NCI-H1048 (cell line): ENCODE measurements at places on chromosomes 6 and 20.

DNA sequence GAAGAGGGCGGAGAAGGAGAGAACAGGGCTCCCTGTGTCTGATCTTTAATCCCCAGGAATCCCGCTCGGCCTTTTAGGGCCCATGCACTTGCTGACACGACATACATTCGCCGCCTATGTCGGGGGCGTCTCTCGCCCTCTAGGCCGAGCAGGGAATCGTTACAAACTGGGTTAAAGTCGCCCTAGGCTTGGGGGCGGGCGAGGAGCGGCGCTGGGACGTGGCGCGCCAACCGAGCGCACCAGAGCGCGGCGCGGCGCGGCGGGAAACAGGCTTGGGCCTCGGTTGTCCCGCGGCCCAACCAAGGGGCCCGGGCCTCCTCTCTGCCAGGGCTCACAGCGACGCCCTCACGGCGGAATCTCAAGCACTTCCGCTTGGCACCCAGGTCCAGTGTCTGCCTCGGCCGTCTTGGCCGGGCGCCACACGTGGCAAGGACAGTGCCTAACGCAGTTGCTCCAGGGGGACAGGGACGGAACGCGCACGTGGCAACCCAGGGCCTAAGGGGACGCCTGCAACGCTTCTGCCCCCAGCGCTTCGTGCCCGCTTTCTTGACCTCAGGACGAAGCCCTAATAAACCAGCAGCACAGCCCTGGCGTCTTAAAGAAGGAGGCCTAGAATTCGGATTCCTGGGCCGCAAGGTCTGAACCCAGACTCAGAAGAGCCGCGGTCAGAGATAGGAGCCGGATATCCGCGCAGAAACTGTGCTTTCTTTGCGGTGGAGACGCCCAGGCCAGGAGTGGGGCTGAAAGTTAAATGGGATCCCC, 71.5 kb downstream of the NCR2 start:
- no peak for DNase-seq

DNA sequence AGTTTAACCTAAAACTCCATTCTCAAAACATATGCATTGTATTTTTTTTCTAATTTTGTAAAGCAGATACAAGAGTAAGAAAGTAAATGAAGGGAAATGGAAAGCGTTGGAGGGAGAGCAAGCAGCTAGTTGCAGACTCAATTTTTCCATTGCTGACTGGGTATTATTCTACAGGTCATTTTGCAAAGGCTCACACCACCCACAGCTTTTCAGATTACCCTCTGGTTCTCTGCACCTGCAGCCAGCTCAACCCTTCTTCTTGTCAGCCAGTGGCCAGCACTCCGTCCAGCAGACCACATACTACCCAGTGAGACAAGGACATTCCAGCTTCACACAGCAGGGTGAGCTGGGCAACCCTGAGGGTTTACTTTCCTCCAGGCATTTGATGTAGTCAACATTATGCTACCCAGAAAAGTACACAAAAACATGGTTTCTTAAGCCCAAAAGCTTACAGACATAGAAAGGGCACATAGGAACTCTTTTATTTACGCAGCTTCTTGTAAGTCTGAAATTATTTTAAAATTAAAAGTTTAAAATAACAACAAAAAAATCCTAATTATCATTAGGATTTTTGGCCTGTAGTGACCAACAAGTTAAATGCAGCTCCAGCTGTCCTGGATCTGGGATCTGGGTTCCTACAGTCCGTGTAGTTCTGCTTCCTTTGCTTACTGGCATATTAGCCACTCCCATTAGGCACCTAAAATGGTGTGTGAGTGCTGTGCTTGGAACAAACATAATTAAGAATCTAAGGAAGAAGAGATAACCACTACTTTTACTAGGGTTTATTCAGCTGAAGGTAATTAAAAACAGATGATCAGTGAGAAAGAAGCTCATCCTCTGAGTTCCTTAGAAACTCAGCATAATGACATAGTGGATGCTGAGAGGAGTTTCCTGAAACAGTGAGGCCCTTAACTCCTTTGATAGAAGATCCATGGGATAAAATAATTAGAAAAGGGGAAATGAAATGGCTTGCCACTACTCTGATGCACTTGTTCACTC, 185.3 kb downstream of the PKHD1 start:
- DNase-seq = no peak

GRCh38 chr6:32845384-32845884, 1.6 kb upstream of the PSMB8 start:
- no peak for DNase-seq

DNA sequence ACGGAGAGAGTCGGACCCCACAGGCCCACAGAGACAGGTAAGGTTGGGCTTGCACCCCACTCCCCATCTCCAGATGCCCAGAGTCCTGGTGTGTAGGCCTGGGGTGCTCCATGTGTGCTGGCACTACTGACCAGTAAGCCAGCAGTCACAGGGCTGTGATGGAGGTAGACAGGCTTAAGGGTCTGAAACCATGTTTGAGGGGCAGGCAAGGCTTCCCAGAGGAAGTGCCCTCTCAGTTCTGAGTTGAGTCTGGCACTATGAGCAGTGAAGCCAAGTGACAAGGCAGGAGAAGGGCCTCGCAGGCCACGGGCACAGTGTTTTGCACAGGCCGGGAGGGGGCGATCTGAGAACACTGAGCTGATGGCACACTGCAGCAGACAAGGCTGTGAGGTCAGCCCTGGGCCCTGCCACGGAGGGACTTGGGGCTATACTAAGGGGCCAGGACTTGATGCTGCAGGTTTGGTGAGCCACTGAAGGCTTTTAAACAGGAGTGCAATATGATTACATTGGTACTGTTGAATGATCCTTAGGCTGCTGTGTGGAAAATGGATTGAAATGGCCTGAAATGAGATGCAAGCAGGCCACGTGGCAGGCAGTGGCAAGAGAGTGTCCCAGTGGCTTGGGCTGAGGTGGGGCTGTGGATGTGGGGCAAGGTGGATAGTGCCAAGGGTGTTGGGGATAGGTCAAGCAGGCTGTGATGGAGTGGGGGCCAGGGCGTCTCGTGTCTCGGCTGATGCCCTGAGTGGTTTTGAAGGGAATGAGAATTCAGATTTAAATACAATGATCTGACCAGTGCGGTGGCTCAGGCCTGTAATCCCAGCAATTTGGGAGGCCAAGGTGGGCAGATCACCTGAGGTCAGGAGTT, 20.3 kb downstream of the TTBK1 start:
- DNase-seq = no peak

DNA sequence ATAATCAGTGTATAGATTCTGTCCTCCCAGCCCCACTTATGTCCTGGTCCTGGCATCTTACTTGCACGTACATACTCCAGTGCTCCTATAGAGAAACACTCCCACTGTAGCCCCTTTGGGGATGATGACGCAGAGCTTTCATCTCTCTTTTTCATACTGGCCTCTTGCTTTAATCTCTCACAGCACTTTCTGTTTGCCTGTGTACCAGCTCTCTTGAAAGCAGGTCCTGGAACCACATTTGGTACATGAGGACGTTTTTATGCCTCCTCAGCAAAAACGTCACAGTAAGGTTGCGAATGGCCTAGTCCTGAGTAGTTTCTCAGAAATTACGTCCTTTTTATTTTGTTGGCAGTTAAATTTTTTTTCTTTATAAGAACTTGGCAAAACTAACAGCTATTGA, 10.8 kb downstream of the L3MBTL3 start:
- no peak for DNase-seq

GRCh38 chr20:51573576-51574243, 31.2 kb upstream of the NFATC2 start:
- no peak for DNase-seq

- DNase-seq = no peak
Observed at GRCh38 chr20:43838703-43839060, 76.0 kb upstream of the TOX2 start.

- no peak for DNase-seq
Observed at GRCh38 chr20:24981790-24982189, 10.8 kb downstream of the APMAP start.

GRCh38 chr6:32969685-32970412, 1.5 kb downstream of the BRD2 start:
- peak; percentile 60 for DNase-seq

GRCh38 chr6:99016355-99016754, 68.6 kb upstream of the FBXL4 start:
- no peak for DNase-seq

GRCh38 chr6:26122402-26122792, 35.2 kb downstream of the HFE start:
- no peak for DNase-seq

DNA sequence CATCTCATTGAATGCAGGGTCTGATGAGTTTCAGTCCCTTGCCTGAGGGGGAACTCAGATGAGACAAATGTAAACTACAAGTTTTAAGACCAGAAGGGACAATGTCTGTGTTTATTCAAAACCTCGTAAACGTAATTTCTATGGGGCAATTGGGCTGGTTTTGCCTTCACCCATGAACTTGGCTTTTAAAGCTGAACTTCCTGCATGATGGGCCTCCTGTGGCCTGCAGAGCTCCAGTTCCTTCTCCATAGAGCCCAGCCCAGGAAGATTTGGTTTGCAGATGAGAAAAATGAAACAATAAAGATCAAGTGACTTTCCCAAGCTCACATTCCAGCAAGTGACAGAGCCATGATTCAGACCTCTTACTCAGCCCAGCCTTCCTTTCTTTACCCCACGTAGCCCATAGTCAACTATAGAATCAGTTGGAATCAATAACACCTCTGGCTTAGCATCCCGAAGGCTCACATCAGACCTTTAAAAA, 612.3 kb downstream of the UTRN start:
- DNase-seq = no peak

DNA sequence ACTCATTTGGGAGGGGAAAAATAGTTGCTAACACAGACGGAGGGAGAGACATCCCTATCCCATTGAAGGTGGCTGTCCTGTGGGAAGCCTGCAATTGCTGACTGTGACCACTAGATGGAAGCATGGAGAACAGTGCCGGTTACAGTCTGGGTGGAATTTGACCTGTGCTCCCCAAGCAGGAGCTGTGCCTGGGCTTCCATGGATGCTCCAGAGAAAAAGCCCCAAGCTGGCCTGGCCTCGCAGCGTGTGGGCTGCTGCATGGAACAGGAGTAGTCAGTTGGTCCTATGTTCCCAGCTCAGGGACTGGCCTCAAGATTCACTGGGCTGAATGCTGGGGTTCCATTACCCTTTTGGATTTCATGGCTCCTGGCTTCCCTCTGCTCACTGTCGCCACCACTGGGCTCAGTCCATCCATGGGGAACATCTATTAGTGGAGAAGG, 116.3 kb upstream of the CHD6 start:
- no peak for DNase-seq

GRCh38 chr6:153149891-153150290, 18.8 kb upstream of the RGS17 start:
- no peak for DNase-seq

GRCh38 chr6:82614518-82614917, 250.9 kb downstream of the TPBG start:
- no peak for DNase-seq

GRCh38 chr20:37406010-37406998, 60.4 kb downstream of the SRC start:
- no peak for DNase-seq
